ENCODE measurements at places on chromosomes 6 and 20.

- no peak for ATAC-seq
Measured at GRCh38 chr20:5184684-5185083, 57.9 kb downstream of the CDS2 start.

DNA sequence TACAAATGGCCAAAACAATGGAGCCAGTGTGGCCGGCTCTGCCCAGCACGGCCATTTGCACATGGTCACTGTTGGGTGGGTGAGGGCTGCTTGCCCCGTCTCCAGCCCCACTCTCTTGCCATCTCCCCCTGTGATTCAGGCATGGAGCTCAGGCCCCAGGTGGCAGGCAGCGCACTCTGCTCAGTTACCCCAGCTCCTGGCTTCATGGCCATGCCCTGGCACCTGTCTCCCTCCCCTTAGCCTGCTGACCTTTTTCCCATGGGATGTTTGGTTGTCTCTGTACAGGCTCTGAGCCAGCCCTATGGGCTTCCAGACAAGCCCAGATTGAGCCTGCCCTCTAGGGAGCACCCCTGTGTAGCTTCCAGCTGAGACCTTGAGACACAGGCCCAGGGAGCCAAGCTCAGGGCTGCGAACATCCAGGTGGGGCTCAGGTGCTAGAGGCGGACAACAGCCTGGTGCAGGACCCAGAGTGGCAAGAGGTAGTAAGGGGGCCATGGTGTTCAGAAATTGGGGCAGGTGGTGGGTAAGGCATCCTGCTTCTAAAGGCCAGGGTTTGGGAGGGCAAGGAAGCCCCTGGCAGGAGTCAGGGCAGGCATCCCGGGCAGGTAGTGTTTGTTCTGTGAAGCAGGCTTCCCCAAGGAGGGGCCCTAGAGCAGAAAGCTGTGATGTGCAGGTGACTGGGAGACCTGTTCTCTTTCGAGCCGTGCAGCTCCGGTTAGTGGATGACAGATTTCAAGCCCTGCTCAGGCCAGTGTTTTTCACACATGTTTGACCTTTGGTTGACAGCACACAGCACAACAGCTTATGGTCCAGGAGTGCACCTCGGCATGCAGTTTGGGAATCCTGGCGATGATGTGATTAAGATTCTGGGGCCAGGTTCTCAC is 17.7 kb downstream of the SYNJ2 start:
- ATAC-seq = no peak

DNA sequence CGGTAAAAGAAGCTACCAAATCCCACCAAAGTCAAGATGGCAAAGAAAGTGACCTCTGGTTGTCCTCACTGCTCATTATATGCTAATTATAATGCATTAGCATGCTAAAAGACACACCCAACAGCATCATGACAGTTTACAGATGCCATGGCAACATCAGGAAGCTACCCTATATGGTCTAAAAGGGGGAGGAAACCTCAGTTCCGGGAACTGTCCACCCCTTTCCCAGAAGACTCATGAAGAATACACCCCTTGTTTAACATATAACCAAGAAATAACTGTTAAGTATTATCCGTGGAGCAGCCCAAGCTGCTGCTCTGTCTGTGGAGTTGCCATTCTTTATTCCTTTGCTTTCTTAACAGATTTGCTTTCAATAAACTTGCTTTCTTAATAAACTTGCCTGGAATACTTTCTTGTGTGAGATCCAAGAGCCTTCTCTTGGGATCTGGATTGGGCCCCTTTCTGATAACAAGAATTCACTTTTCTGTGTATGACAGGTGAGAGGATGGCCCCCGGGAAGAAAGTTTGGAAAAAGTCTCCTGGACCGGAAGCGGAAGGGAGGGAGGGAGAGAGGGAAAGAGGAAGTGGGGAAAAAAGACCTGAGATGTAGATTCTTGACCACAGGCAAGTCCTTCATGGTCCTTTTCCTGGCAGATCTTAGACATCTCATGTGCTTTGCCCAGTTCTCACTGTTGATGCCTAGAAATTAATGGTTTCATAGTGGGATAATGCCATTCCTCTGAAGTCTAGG is 146.7 kb upstream of the ID4 start:
- ATAC-seq = no peak

GRCh38 chr6:20028562-20028961 is 183.7 kb downstream of the MBOAT1 start:
- no peak for ATAC-seq

GRCh38 chr20:51366155-51366886 is 176.2 kb downstream of the NFATC2 start:
- peak; percentile 44 for ATAC-seq

GRCh38 chr20:56350842-56351241 is 7.9 kb upstream of the FAM210B start:
- ATAC-seq = no peak

DNA sequence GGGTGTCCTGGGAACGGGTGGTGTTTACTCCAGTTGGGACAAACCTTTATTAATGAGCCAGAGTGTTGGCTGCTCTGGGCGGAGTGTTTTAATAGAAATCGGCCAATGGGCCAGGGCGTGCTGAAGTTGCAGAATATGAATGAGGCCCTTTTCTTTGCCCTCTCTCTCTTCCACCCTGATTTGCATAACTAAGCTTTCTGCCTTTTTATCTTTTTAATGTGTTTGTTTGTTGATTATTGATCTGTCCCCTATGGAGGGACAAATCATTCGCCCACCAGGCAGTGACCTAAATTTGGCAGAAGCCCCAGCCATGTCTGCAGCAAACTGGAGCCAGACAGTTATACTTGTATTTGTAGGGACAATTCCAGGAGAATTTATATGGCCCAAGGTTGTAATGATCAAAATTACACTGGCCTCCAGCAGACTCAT is 420.9 kb downstream of the PREX1 start:
- ATAC-seq = no peak

DNA sequence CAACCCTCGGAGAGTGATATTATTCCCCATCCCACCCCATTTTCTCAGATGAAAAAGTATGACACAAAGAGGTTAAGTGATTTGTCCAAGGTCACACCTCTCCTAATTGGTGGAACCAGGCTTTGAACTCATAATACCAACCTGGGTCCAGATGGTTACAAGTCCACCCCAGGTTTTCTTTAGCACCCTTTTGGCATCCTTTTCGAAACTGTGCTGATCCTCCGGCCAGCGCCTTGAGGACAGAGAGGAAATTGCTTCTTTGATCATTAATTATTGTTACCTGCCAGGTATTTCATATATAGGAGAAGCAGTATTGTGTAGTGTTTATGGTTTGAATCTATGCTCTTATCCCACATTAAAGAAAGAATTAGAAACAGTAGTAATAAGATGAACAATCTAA is 29.3 kb upstream of the PDYN start:
- no peak for ATAC-seq

Data from esophagus mucosa (tissue), 1 donor.